ENCODE measurements at places on chromosomes 7 and 10.

- peak; percentile 35 for DNase-seq
Measured at GRCh38 chr10:76257816-76258215, 826.4 kb downstream of the LRMDA start.

- no peak for DNase-seq
Measured at GRCh38 chr10:124040451-124041188, 52.8 kb downstream of the CHST15 start.

GRCh38 chr10:99394256-99394655 is 36.2 kb downstream of the GOT1 start:
- no peak for DNase-seq

- no peak for DNase-seq
Measured at GRCh38 chr7:7798510-7798909, 80.1 kb upstream of the RPA3 start.

GRCh38 chr10:64130152-64130551 is 609.0 kb downstream of the REEP3 start:
- no peak for DNase-seq

- no peak for DNase-seq
Measured at GRCh38 chr7:41445946-41446345, 256.9 kb downstream of the INHBA start.

GRCh38 chr10:58307676-58308075 is 27.1 kb upstream of the UBE2D1 start:
- no peak for DNase-seq

GRCh38 chr10:95392681-95393164 is 101.9 kb upstream of the PDLIM1 start:
- DNase-seq = no peak

GRCh38 chr10:57849691-57850357 is 417.9 kb downstream of the IPMK start:
- peak; percentile 49 for DNase-seq

DNA sequence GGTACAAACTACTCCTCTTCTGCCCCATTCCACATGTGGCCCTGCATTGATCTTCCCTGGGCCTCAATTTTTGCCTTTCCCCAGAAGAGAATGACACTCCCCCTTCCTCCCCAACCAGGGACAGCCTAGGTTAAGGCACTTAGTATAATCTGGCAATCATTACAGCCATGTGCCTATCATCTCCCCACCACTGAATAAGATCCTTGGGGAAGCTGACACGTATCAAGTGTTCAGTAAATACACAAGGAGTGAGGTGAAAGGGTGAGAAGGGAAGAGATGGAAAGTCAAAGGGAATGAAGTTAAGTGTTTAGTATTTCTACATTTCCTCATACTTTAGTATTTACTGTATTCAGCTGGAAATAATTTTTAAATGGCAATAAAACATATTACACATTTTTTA is 31.9 kb downstream of the FBXW4 start:
- DNase-seq = no peak

DNA sequence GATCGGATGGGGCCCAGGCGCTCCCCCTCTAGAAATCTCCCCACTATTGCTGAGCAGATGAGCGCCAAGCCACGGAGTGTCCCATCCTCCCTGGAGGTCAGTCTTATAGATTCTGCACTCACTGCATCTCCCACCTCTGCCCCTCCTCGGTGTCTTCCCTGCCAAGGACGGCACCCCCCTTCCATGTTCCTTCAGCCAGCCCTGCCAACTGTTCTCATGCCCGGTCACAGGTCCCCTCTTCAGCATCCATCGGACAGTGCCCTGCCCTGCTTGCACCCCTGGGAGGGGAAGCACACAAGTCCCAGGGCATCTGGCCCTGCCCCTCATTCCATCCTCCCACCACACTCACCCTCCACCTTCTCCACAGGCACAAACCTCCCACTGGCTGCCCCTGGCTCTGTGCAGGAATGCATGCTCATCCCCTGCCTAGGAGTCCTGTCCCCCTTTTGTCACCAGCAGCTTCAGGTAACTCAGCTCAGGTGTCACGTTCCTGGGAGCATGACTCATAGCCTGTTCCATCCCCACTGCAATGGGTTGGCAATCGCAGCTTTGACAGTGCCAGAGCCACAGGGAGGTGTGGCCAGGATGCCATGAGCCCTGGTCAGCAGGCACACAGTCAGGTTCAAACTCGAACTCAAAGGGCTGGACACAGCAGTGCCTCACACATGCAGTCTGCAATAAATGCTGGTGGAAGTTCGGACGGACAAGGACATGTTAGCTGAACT is 234.7 kb upstream of the TCERG1L start:
- no peak for DNase-seq

- DNase-seq = no peak
Measured at GRCh38 chr7:14583518-14583917, 319.0 kb downstream of the DGKB start.

All from ACHN (cell line).